Activated CD4-positive, alpha-beta T cell treated with anti-CD3 and anti-CD28 coated beads for 4 hours (primary cell): ENCODE measurements at places on chromosomes 13 and 19.
A peak's percentile ranks its signal among the peaks of the same experiment; 100 is the strongest.

- no peak for DNase-seq
Observed at GRCh38 chr19:27955485-27956480, 1257.2 kb downstream of the UQCRFS1 start.

DNA sequence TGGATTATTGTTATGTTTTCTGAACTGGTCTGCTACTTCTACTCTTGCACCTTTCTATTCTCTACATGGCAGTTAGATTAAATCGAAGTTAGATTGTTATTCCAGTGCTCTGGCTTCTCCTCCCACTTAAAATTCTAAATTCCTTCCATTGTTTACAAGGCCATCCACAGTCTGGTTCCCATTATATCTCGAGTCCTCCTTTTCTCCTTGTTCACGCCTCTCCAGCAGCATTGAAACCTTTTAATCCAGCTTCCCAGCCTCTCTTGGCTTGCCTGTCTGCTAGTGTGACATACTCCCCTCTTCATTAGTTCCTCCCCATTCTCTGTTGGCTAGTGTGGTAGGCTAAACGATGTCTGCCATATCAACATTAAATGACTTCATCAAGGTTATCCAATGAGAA lies 54.5 kb downstream of the DNAJC15 start:
- DNase-seq, result no peak

DNA sequence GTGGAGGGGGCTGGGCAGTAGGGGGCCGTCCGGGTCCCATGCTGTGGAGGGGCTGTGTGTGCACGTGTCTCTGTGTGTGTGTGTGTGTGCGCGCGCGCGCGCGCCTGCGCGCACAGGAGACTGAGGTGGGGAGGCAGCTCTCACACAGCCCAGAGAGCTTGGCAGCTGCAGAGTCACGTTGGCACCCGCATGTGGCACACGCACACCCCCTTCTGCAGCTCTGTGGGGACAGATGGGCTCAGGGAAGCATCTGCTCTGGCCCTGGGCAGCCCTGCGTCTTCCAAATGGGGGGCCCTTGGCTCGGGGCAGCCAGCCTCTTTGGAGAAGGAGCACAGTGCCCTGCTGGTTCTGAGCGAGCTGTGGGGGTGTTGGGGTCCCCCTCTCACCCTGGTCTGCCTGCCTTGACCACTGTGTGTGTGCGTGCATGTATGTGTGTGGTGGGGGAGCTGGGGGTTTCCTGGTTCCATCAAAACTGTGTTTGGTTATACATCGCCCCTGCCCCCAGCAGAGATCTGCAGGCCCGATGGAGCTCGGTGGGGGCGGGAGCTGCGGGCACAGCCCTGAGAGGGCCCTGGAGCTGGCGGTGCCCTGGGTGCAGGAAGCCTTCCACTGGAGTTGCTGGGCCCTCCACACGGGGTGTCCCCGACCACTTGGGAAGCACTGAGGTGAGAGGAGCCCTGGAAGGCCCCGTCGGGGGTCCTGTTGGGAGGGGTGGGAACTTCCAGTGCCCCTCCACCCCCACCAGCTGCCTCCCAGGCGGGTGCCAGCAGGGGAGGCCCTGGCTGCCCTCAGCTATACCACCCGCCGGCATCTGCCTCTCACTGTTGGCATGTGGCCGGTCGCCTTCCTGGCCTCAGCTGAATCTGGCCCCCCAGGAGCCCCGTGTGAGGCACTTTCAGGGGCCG lies 67.1 kb downstream of the KDM4B start:
- DNase-seq, result no peak

GRCh38 chr13:86563308-86563707 lies 764.1 kb upstream of the SLITRK6 start:
- no peak for DNase-seq

DNA sequence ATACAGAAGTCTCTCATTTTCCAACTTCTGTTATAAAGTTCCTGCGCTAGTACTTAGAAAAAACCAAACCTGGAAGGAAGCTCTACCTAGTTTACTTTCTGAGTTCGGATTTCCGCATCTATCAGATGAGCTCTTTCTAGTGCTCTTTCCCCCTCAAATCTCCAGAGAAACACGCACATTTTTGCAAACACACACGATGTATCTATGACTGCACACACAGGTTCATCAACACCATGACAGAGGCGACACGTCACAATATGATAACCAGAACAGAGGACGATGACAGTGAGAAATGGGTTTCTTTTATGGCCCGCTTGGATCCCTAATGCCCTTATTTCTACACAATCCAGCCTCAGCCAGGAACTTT lies 629 bp upstream of the LRRC63 start:
- DNase-seq, result peak; percentile 16

- no peak for DNase-seq
Observed at GRCh38 chr13:48829536-48829935, 146.2 kb upstream of the FNDC3A start.

- peak; percentile 43 for DNase-seq
Observed at GRCh38 chr19:19385896-19386869, 19.3 kb upstream of the GATAD2A start.

DNA sequence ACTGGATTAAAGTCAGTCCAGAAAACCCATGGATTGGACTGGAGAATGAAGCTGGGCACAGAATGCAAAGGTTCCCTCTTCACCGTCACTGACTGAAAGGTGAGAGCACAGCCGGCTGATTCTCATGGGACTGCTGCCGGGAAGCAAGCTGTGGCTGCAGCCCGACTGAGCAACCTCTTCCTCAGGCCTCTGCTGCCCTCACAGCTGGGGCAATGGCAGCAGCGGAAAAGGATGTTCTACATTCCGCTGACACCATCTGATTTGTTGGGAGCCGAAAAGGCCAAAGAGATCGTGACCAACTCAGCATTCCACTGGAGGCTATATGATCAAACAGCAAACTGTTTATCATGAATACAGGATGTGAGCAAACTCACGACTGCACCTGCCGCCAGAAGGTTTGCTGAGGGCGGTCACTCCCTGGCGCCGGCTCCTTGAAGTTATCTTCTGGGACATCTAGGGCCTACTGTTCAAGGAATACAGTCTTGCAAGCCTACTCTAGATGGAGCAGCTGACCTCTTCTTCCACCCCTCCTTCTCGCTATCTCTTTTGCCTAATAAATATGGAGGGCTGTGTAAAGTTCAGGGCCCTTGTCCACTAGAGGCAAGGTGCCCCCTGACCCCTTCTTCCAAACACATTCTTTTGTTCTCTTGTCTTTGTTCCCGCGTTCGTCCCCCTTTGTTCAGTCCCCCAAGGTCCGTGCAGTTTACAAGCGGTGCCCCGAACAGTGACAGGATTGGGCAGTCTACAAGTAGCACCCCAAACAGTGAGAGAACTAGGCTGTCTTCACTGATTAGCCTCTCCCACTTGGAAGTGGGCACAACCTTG lies 19.6 kb upstream of the SIGLEC6 start:
- DNase-seq, result no peak

DNA sequence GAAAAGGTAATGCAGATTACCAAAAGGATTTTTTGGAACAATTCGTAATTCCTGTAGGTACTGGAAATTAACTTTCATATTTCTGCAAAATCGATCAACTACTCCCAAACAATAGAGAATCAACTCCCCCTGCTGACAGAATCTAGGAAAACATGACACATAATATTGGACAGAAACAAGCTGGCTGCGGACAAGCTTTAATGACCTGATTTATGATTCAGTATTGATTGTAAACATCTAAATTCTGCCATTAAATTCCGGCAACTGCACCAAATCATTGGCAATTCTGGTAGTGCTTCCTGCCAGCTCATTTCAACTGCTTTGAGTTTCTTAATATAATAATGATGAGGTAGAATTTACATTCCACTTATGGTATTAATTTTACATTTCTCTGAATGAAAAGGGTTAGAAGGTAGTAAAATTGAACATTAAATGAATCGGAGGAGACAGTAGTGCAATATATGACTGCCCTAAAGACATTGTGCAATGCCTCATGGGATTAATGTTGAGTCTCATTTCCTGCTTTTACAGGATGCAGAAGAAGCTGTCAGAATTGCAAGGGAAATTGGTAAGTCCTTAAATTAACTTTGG lies 146.5 kb downstream of the PCCA start:
- DNase-seq, result peak; percentile 39

DNA sequence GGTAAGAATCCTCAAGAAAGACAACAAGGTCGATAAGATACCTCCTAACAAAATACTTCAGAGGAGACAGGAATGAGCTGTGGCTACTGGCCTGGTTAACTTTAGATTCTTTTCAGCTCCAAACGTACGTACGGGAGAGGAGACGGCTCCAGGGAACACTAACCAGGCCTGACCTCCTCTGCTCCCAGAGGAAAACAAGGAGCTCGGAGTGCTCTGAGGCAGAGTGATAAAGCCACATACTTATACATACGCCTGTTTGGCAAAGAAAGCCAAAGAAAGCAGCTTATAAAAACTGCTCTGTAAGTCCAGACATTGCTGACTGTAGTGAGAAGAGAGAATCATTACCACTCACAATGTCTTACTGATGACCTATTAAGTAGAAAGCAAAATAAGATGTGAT lies 263.9 kb downstream of the MZT1 start:
- no peak for DNase-seq

DNA sequence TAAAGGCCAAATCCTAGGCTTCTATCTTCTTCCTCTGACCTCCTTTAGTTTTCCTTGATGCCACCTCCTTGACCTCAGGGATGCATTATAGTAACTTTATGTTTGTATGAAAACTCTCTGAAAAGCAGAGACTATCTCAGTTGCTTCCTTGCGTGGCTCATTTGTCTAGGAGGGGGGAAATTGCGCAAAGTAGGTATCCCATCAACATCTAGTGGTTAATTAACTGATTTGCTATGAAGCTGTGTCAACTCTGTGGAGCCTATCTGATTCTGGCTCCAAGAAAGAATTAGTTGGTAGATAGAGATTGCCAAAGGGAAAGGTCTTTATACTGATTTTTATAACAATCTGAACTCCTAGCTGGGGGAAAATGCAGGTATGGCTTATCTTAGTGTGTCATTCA lies 82.1 kb upstream of the FRY start:
- no peak for DNase-seq

GRCh38 chr13:114167885-114168284 lies 11.2 kb upstream of the CFAP97D2 start:
- no peak for DNase-seq

DNA sequence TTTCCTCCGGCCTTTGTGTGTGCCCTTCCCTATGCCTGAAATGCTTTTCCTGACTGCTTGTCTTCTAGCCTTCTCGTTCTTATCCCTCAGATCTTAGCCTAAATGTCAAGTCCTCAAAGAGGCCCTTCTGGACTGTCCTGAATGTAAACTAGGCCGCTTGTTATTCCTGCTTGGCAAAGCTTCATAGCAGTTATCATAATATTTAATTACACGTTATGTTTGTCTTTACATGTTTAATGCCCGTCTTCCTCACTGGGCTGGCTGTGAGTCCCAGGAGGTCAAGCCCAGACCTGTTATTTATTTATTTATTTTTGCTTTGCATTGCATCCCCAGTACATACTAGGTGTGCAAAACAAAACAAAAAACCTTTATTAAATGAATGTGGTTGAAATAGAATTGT lies 62.7 kb downstream of the SIPA1L3 start:
- no peak for DNase-seq

- DNase-seq, result no peak
Observed at GRCh38 chr13:24854311-24854710, 90.3 kb downstream of the RNF17 start.

- DNase-seq, result no peak
Observed at GRCh38 chr19:15843203-15843893, 27.9 kb upstream of the OR10H1 start.

DNA sequence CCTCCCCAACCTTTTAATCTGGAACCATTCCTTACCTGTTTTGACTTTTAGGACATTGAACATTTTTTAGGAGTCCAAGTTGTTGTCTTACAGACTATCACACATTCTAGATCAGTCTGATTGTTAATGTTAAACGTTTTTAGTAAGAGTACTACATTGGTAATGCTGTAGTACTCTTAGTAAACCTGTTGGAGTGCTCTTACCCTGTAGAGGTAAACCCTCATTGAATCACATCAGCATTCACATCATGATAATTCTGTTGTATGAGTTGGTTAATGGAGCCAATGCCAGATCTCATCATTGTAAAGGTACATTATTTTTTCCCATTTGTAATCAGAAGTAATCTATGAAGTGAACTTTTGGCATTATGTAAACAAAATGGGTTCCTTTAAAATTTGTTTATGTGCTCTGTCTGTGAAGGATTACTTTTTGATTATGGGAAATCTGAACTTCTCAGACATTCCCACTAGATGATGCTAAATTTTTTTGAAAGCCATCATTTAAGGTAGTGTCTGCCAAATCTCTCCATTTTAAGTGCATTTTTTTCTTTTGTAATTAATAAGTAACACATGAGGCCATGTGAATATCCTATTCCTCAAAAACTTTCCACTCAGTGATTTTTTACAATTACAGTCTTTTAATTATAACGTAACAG lies 55.2 kb downstream of the VWA8 start:
- no peak for DNase-seq

DNA sequence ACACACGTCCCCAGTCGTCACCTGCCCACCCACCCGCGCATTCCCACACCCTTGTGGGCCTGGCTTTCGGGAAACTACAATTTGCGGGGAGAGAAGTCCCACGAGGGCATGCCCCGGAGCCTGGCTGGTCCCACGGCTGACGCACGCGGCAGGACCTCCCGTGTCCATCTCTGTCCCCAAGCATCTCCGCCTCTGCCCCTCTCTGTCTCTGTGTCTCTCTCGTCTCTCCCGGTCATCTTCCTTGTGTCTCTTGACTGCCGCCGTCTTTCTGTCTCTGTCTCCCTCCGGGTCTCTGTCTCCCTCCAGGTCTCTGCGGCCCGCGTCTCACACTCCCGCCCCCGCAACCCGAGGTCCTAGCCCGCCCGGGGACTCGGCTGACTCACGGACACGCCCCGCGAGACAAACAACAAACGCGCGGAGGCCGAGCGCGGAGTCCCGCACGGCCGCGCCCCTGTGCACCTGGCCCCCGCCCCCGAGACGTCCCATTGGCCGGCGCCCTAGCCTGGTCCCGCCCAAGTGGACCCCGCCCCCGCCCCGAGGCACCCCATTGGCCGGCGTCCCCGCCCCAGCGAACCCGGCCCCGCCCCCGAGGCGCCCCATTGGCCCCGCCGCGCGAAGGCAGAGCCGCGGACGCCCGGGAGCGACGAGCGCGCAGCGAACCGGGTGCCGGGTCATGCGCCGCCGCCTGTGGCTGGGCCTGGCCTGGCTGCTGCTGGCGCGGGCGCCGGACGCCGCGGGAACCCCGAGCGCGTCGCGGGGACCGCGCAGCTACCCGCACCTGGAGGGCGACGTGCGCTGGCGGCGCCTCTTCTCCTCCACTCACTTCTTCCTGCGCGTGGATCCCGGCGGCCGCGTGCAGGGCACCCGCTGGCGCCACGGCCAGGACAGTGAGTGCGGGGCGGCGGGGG lies at the start of gene FGF22:
Gene FGF22, plus strand, starts transcription at position 627 of the 908 bp plus-strand sequence. Its CDS starts 47 bp downstream, at position 674.
- DNase-seq, result peak; percentile 97

GRCh38 chr13:80684217-80684991 lies 343.5 kb upstream of the SPRY2 start:
- no peak for DNase-seq

DNA sequence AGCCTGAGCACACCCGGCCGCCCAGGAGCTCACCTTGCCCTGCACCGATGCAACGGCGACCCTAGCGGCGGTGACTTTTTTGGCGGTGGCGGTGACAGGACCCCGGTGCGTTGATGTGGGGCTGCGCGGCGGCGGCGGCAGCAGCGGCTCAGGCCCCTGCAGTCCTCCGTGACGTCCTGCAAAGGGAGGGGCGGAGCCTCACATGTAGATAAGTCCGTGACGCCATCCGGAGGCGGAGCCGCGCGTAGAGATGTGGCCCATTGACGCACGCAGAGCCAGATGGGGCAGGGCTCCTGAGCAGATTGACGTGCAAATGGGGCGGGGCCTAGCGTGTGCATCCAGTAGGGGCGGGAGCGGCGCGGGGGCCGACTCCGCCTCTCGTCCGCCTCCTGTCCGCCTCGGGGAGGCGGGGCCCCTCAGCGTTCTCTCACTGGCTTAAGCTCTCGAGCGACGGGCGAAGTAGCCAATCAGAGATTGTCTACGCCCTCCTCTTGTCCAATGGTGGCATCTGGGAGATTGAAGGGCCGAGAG lies at the start of gene RAB3A:
Gene RAB3A, minus strand, starts transcription at position 180 of the 531 bp plus-strand sequence. CDS start 1,302 bp downstream, outside the sequence.
- DNase-seq, result peak; percentile 100

- DNase-seq, result no peak
Observed at GRCh38 chr19:33667141-33667650, 45.4 kb downstream of the CHST8 start.
